ENCODE measurements at places on chromosomes 3 and 15.

DNA sequence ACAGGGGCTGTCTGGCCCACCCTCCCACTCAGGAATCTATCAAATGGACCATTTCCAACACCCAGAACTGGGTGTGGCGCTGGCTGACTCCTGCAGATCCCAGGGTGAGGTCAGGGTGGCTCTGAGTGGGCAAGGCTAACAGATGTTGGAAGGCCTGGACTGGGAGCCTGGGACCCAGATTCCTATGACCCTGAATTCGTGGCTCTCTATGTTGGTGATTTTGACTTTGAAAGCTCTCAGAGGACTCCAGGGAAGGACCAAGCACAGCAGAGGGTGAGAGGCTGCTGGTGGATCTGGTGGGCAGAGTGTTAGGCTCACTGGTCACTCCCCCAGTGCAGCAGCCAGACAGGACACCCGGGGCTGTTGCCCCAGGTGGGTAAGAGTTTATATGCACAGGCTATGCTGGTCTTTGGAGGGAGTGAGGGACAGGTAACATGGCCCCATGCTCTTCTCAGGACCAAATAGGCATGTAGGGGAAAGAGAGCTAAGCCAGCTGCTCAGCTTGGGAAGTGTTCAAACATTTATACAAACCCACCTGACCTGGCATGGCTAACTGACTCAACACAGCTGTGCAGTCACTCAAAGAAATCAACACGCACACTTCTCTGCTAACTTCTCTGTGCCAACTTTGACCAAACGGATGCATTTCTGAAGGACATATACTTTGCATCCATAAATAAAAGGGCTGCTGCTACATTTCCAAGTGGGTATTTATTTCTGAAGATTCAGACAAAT is 62.6 kb upstream of the RAB6B start:
- DNase-seq: no peak

DNA sequence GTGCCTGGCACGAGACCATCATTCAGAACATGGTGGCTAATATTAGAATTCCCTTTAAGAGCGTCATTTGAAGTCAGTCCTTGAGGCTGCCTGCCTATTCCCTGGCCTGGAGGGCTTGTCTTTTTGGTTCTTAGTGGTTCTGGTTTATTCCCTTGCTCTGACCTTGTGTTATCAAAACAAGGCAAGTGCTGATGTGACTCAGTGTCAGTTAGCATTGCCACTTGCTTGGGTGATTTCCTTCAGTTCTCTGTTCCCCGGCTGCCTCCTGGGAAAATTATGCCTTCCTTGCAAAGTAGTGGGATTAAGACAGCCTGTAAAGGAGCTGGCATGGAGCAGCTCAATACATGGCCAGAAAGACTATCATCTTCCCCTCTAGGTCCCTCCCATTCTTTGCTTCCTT is 64.6 kb downstream of the EDEM1 start:
- no peak for DNase-seq

- DNase-seq: peak; percentile 3
Observed at GRCh38 chr15:78750566-78750965, 60.7 kb downstream of the ADAMTS7 start.

DNA sequence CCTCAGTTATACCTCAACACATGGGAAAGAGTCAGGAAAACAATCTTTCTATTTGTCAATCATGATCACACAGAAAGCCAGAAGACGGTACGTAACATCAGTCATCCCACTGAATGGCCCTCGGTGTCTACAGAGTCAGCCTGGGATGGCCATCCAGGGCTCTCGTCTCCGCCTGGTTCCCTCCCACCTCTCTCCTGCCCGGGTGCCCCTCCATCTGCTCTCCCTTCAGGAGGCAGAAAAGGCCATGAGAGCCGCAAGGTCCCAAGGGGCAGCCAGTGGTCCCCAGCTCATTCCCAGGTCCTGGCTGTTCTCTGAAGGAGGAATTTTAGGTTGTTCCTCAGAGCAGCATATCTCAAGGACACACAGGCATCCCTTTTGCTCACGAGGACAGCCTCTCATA is 4.4 kb upstream of the LRRC15 start:
- no peak for DNase-seq

DNA sequence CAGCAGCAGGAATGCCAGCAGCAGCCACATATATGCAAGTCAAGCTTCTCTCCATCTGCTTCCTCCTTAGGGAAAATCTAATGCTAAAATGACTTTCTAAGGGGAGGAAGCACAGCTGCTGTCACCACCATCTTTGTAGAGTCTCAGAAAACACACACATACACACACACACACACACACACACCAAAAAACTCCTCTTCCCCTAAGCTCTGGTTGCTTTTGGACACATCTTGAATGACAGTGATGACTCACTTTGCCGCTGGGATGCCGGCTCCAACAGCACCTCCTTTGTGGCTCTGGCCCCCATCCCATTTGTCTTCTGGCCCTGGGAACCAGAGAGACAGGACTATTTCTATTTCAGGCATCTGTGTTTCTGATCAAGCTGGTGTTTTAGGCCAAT is 124.8 kb upstream of the GOLIM4 start:
- no peak for DNase-seq

DNA sequence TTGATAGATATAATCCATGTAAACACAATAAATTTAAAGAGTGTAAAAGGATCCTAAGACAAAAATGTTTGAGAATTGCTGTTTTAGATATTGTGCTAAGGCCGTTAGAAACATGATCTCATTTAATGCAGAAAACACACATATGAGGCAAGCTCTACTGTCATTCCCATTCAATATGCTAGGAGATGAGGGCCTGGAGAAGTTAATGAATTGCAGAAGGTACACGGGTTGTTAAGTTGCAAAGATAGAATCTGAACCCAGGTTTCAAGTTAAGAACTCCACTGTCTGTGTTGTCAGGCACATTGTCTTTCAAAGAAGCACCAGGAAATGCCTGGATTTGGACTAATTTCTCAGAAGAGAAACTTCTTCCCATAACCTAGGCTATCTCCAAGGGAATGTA is 65.1 kb upstream of the SAMMSON start:
- DNase-seq: no peak

DNA sequence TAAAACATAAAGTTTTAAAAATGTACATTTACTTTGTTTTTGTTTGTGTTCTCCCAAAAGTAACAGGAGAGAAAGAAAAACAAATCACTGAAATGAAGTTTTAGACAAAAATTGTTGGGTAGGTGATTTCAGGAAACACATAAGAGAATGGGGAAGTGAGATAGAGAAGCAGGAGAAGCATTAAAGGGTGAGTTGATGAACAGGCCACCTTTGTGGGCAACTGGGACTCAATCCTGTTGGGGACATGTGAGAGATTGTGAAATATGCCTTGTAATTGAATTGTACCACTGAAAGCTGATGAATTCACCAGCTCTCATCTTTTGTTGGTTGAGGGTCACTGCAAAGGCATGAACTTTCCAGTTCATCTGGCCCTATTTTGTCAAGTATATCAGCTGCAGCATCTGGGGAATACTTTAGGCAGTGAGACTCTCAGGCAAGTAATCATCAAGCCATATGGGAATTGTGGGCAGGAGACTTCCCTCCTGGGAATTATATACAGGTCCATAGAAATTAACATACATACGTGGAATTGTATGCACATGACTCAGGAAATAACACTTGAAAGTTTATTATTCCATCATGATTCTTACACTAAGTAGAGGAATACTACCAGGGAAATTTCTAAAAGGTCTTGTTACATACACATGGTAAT is 181.0 kb downstream of the ZBBX start:
- DNase-seq: peak; percentile 1

DNA sequence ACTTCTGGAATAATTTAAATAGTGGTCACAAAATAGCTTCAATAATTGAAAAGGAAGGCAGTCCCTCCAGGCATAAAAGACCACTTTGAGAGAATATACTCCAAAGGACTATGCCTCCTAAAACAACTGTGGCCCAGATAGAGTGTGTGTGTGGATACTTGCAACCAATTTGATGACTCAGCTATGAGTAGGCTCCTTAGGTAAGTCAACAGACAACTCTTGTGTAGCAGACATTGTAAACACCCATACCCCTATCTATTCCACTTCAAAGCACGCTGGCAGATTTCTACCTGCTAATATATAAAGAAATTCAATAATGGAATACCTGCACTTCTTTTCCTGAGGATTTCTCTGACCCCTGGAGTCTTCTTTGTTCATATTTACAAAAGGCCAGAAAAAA is 254.5 kb downstream of the NEK10 start:
- DNase-seq: peak; percentile 54

DNA sequence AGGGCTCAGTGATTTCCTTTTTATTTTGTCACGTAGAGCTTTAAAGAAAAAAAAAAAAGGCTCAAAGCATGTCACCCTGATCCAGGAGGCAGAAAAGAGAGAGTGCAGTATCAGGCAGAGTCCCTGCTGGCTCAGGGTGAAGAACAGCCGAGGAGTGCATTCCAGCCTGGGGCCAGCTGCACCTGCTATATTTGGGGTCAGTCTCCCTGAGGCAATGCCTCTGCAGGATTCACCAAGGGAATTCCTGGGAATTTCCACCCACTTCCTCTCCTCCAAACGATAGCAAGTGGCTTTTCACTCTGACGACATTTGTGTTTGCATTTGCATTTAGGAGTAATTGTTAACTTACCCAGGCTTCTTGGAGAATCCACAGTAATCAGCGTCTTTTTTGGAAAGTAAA is 202.9 kb upstream of the CTNNB1 start:
- DNase-seq: no peak

DNA sequence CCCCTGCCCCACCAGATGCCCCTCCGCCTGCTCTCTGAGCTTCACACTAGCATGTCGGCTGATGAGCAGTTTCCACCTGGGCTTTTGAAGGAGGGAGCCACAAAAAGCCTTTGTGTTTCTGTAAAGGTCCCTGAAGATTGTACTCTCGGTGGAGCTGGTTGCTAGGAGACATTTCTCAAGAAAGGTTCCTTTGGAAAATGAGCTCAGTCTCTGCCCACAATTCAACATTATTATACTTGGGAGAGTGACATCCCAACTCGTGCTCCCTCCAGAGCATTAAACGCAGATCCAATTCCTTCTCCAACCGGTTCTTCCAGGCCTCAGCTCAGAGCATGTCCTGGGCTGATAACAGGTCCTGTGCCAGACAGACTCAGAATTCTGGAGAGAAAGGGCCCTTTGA is 26.8 kb upstream of the FAM107A start:
- DNase-seq: no peak

DNA sequence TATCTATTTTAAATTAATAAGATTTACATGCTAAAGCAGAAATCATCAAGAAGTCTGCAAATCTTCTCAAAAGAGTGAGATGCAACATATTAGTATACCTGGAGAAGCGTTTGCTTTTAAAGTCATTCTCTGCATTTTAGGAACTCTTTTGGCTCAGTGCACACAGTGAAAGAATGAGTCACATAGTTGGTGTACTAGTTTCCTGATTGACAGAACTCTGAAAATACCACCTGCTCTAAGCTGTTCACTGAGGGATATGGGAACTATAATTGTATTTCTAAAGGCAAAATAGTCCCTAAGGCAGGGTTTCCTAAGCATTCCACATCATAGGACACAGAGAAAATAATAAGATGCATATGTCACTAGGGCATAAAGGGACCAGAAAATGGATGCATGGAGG is 838.5 kb downstream of the DIPK2A start:
- DNase-seq: no peak

DNA sequence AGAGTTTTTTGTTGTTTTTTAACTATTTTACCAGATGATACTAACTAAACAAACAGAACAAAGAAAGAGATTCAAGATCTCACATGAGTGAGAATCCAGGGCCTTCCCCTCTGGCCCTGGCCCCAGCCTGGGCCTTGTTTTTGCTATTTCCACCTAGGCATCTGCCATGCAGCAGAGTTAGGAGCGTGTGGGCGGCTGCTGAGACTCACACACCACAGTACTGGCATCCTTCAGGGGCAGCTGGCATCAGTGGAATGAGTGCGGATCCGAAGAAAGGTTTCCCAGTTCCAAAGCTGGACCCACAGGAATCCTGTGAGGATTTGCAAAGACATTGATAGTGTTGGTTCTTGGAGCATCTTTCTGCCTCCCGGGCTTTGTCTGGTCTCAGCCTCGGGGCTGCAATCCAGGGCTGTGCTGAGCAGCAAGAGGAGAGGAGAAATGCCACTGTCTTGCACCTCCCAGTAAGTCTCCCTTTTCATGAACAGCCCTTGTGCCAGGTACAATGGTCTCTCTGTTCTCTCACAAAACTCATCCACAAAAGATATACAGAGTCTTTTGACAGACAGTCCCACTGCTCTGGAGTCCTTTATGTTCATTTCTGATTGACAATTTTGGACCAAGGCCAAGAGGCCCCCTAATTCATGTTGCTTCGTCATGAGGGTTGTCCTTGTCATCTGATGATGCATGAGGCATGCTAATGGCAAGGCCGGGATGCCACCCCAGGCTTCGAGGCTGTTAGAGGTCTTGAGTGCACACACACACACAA is 46.6 kb downstream of the APH1B start:
- DNase-seq: no peak

DNA sequence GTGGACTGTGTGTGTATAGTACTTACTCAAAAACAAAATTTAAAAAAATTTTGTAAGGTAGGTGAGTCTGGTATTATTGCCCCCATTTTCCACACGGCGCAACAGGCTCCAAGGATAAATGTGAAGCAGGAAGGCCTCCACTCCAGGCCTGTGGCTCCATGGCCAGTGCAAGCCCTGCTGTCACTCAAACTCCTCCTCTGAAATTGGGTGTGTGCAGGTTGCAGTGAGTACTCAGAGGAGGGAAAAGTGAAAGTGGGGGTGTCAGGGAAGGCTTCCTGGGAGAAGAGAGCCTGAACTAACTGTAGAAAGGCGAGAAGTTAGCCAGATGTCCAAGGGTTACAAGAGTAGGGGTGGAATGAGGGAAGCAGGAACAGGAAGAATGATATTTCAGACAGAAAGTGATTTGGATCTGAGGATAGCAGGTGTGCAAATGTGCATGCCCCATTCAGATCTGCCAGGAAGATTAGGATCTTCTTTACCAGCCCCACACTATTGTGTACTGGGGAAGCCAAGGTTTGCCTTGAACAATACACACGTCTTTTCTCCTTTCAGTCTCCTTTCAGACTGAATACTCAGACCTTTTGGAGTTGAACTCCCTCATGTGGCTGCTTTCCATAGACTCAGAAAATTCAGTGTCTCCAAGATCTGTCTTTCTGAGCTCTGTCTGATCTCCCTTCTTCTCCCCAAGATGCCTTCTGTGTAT is 48.7 kb upstream of the RYK start:
- peak; percentile 55 for DNase-seq

DNA sequence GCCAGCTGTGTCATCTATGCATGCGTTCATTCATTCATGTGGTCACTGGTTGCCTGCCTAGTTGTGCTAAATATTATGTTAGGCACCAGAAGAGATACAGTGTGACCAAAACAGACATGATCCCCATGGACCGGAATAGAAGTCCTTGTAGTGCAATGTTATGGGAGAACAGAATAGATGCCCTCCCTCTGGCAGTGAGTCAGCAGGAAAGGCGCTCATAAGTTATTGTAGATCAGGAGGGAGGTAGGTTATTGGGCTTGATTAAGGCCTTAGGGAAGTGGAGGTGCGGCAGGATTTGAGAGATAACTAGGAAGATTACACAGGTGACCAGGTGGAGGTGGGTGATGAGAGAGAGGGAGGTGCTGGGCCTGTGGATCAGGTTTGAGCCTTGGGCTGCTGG is 5.2 kb downstream of the MCTP2 start:
- DNase-seq: no peak

DNA sequence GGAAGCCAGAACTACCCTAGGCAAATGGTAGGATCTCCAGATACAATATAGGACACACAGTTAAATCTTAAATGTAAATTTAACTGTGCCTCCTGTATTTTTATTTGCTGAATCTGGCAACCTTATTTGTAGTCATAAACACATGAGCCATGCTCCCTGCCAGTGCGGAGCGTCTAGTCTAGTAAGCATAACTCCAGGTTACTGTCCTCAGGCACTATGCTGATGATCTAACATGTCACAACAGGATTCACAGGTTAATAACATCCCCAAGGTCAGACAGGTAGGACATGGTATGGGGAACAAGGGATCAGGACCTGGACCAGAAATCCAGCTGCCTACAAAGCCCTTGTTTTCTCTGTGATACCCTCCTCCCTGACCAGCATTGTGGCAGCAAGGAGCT is 305.1 kb downstream of the CACNA2D3 start:
- no peak for DNase-seq

Data from fibroblast of mammary gland (primary cell).